ENCODE measurements at places on chromosomes 5 and 9.
A peak's percentile ranks its signal among the peaks of the same experiment; 100 is the strongest.

DNA sequence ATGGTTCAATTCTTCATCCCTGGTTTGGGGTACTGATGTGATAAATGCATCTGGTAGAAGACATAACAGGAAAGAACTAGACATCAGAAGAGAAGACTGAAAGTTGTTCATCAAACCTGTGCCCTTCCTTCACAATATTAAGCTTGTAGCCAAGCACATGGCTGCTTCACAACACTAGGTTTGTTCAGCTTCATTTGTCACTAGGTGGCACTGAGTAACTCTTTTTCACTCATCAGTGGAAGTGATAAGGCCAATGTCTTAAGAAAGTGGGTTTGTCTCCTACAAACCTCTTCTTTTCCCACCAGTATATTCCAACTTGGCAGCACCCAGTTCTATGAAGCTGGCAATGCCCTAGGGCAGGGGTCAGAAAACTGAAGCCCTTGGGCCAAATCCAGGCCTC, 26.9 kb downstream of the ZNF484 start:
- no peak for DNase-seq

- DNase-seq, result no peak
These were observed 94.0 kb downstream of the ZNF462 start for GRCh38 chr9:106956971-106957370.

- DNase-seq, result no peak
These were observed 2.5 kb upstream of the AQP7 start for GRCh38 chr9:33404788-33405362.

DNA sequence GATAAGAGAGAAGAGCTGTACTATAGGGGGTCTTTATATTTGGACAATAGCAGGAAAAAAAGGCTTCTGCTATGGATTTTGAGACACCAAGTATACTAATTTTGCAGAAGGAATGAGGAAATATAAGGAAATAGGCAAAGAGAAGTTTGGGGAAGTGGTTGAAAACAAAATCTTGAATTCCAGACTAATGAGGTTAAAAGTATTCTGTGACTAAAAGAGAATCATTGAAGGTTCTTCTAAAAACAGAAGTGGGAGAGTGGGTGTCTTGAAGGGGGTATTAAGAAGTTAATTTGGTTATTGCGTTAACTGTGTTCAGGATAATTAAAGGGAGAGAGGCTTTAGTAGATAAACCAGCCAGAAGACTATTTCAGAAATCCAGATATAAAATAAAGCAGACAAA, 148.7 kb downstream of the RFK start:
- DNase-seq, result no peak

- no peak for DNase-seq
These were observed 74.5 kb downstream of the F2RL2 start for GRCh38 chr5:76548525-76549229.

DNA sequence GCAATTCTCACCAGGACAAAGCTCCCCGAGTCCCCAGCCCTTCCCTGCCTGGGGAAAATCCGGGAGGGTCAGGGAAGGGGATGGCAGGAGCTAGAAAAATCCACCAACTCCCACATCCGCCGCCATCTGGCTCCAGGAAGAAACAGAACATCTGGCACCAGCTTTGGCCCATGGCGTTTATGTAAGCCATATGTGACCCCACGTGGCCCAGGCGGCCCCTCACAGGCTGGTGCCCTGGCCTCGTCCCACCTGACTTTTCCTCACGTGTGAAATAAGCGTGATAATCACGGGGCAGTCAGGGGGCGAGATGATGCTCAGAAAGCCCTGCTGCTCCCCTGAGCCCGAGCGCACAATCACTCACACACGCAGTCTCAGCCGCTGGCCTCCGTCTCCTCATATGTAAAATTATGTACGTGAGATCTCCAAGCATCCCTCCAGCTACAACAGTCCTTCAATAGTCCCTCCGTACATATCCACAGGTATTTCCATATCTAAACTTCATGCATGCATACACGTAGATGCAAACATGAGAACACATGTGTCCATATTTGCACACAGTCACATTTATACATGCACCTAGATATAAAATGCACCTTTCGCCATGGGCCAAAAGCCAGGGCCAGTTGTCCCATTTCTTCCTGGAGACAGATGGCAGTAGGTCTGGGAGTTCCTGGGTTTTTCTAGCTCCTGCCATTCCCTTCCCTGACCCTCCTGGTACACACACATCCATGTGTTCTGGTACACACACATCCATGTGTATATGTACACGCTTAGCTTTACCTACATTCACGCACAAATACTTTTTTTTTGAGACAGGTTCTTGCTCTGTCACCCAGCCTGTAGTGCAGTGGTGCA, 28.9 kb downstream of the PLPP7 start:
- DNase-seq, result no peak

GRCh38 chr9:36798350-36799065, 225.8 kb downstream of the MELK start:
- DNase-seq, result no peak

- DNase-seq, result no peak
These were observed 23.0 kb downstream of the FNIP1 start for GRCh38 chr5:131773805-131774204.

DNA sequence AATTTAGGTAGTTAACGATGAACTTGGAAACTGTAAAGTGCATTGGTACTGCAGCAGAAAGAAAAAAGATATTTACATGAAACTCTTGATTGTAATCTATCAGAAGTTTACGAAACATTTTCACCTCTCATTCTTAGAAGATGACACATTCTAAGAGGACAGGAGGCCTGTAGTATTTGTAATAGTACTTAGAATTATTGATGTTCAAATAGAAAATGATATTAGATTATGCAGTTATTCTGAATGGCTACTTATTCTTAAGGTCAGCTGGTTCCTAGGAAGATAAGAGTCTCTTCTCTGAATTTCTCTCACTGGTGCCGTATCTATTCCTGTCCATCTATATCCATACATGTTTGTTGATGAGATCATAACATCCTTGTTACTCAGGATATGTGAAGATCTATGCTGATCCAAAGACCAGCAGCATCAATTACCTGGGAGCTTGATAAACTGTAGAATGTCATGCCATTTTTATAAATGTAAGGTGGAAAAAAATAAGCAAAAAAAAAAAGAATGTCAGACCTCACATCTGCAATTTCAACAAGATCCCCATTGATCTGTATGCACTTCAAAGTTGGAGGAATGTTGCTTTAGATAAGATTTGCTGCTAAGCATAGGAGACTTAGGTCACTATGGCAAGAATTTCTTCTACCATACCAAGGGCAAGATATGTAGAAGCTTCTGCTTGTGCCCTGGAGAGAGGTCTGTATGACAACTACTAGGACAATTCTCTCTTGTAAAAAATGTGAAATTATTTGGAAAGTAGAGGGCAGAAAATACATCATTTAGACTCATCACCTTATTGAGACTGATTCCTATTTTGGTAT, 42.4 kb upstream of the RICTOR start:
- DNase-seq, result no peak

DNA sequence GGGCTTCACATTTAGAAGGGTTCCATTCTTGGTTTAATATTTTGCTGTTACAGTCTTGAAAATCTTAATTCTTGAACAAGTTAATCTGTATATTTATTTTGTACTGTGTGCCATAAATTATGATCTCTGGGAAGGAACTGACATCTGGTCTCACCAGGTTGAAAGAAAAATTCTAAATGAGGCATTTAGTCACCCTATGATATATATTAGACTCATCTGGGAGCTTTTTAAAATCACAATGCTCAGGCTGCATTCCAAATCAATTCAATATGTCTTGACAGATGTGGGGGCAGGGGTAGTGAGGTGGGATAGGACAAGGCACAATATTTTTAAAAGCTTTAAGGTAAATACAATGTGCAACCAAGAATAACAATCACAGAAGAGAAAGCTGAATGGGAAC, 569.2 kb downstream of the PRR16 start:
- DNase-seq, result no peak

DNA sequence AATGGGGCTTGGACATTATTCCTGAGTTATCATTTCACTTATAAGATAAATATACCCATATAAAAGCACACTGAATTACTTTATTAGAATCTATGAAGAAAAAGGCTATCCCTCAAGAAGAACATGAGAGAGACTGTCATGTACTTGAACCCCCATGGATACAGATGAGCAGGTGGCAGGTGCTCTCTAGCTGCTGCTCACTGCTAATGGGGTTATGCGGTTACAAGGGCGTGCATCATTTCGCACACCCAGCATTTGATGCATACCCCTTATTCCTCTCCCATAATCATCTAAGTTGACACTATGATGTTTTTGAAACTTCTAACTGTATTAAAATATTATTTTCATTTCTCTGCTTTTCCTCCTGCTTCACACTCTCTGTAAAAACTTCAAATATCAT, 16.4 kb downstream of the ITK start:
- DNase-seq, result no peak

DNA sequence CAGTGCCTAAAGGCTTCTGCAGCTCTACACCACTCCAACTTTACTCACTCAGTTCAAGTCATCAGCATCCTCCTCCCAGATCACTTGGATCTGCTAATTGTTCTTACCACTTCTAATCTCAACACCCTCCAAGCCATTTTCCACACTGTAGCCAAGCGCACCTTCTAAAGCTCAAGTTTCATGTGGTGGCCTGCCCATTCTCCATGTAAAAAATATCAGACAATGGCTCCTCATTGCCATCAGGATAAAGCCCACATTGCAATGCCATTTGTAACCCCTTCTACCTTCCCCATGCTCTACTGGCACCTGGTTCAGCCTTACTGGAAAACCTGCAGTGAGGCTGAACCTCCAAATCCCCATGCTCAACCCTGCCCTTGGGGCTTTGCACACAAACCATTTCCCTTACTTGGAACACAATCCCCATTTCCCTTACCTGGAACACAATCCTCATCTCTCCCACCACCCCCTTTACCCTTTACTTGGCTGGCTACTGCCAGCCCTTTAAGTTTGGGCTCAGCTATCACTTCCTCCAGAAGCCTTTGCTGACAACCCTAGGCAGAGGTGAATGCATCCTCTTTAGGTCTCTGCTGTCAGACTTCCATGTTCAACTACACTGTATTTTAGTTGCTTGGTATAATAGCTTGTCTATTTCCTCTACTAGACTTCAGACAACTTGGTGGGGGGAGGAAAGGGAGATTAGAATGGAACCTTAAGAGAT, 220.0 kb downstream of the TSSK1B start:
- DNase-seq, result no peak

DNA sequence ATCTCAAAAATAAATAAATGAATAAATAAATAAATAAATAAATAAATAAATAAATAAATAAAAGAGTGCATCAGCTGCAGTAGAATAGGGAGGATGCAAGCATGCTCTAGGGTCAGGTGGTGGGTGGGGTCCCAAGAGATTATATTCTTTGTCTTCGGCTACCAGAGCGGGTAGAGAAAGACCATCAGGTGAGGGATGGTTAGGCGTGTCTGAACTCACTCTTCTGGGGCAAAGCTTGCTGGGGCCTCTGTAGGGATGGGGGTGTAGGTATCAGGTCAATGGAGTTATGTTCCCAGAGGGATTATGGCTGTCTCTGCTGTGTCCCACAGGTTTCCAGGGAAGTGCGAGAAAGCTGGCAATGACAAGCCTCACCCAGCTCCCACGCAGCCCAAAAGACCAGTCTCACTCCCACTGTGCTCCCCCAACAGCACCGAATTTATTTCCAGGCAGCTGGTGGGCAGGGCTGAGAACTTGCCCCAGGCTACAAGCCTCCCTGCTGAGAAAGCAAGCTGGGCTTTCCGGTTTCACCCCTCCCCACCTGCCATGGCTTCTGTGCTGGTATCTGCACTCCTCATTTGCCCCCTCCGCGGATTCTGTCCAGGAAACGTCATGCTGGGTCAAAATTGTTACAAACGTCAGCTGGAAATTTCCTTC, 180.8 kb downstream of the LURAP1L start:
- DNase-seq, result no peak

GRCh38 chr5:39176759-39177630, 42.4 kb downstream of the FYB1 start:
- DNase-seq, result no peak

- peak; percentile 90 for DNase-seq
These were observed 64.3 kb upstream of the MYO10 start for GRCh38 chr5:17000291-17000939.

GRCh38 chr9:130391866-130392265, 52.9 kb upstream of the ASS1 start:
- no peak for DNase-seq

GRCh38 chr5:102418531-102418930, 80.3 kb downstream of the SLCO6A1 start:
- no peak for DNase-seq

DNA sequence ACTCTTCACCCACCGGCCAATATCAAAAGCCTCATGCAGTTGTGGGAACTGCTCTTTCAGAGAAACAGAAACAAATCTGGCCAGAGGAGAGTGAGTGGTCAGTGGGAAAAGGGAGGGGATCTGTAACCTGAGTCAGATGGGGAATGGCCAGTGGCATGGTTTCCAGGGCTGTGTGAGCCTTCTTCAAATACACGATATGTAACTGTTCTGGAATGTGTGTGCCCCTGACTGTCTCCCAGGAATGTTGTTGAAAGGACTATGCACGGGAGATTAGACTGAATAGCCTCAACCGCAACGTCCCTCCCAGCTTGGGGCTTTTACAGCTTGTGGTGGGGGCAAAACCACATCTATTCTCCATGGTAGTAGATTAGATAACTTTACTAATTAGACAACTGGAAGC, 60.8 kb downstream of the SH3TC2 start:
- peak; percentile 94 for DNase-seq

DNA sequence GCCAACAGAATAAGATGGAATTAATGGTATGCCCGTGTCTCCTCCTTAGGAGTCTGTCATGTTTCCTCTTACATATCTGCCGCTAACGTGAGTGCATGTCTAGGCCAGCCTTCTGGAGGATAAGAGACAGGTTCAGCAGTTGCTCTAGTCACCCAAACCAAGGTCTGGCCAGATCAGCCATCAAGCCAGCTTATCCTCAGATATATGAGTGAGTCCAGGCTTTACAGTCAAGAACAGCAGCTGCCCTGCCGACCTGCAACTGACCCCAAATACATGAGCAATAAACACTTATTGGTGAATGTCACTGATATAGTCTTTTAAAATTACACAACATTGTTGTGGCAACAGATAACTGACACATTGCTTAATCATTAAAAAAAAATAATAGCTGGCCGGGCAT, 123.5 kb downstream of the TSSK1B start:
- no peak for DNase-seq

GRCh38 chr9:18605766-18606180, 131.8 kb downstream of the ADAMTSL1 start:
- peak; percentile 42 for DNase-seq

DNA sequence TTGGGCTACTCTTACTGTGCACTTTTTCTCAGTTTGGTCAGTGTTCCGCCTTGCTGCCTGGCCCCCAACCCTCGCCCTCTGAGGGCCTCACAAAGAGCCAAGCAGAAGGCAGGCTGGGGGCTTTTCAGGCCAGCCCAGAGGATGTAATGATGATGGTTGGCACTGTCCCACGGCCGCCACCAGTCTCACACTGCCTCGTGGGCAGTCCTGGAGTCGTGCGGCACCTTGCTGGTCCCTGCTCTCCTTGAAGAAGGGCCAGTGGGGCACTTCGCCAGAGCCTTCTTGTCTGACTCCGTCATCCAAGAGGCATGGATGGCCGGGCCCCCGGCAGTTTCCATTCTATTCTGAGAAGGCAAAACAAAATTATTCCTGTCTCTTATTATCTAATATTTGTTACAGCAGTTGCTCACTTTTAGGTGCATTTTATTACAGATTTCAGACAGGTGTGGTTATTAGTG, 21.0 kb downstream of the TENT4A start:
- no peak for DNase-seq

All from AG09319 (cell line).